Stimulated activated CD4-positive, alpha-beta T cell treated with anti-CD3 and anti-CD28 coated beads, Interleukin-2, amount 100 ng/mL, for 4 hours (primary cell): ENCODE measurements at places on chromosomes 16 and 17.
A peak's percentile ranks its signal among the peaks of the same experiment; 100 is the strongest.

GRCh38 chr17:27256225-27257030 is 37.5 kb upstream of the WSB1 start:
- DNase-seq: no peak

DNA sequence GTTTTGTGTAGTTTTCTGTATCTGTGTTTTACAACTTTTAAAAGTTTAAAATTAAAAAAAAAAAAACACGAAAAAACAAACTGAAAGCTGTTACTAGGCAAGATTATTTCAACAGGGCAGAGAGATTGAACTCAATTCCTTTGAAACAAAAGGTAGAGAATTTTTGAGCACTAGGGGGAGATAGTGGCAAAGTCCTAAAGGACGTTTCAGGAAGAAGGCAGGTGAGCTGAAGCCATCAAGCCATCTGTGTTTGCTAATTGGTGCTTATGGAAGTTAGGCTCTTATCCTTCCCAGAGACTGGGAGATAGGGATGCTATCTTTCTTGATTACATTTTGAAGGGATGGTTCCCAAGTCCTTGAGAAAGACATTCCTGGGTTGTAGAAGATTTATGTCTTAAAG is 70.6 kb upstream of the CLEC3A start:
- DNase-seq: no peak

DNA sequence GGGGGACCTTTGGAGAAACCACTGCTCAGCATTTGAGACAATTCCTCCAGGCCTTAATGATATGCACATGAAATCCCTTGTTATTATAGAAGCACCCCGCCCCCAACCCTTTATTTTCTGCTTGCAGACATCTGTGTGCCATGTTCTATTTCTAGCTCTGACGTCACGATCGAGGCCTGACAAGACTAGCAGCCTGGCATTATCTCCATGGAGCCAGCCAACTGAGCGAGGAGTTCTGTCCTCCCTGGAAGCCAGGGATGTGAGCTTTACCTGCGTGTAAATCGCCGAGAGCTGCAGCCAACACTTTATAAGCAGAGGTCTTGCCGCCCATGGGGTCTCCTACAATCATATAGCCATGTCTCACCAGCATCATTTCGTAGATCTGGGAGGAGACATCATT is 116.9 kb downstream of the DNAH3 start:
- no peak for DNase-seq

- no peak for DNase-seq
Observed at GRCh38 chr17:45114117-45114932, 18.0 kb downstream of the PLCD3 start.

- no peak for DNase-seq
Observed at GRCh38 chr17:17546399-17547185, 44.9 kb downstream of the PEMT start.

DNA sequence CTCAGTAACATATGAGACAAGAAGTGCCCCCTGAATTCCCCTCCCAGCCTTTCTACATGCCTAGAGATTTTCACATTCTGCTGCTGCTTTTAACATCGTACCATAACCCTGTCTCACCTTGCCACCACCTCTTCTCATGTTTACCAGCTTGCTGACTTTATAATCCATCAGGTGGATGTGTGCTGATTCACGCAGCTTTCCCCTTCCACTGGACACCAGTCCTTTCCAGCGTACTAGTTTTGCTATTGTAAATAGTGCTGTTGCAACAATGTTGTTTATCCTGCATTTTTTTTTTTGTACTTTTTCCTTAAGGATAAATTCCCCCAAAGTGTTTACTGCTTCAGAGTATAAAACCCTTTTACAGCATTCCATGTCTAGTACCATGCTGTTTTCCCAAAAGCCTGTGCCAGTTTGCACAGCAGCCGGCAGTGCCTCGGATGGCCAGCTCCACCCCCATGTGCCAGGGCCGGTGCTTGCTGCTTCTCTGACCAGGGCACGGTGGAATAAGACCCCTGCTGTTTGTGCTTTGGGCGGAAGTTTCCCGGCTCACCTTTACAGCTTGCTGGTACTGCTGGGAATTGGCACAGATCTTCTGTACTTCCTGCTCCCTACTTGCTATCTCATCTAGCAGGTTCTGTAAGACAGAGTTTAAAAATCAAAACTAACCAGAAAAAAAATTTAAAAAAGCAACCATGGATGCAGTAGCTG is 41.3 kb downstream of the UBN1 start:
- no peak for DNase-seq

DNA sequence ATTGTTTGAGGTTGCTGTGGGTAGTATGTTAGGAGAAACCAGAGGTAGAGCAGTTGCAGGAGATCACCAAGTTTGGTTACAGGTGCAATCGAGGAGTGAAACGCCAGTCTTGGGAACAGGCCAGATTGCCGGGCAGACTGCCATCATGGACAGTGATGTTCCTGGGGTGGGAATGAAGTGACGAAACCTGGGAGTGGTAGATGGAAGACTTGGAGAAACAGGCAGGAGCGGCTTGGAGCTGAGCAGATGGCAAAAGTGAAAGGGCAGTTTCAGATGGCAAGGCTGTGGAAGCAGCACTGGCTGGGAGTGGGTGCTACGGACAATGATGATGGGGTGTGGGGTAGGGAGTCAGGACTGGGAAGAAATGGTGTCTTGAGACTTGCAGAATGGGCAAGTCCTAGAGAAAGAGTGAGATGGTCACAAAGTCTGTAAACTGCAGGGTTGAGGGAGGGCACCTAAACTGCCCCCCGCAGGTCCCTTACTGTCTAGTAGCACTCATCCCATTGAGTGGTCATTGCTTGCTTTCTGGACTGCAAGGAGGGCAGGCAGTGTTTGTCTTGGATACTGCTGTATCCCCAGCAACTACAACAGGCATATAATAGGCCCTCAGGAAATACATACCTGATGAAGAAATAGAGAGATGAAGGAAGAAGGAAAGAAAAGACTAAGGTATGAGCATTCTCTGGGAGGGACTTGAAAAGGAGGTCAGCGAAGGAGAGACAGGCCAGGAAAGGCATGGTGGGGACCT is 29.5 kb upstream of the ULK2 start:
- DNase-seq: no peak

- DNase-seq: no peak
Observed at GRCh38 chr16:46896314-46896968, 12.3 kb downstream of the GPT2 start.

DNA sequence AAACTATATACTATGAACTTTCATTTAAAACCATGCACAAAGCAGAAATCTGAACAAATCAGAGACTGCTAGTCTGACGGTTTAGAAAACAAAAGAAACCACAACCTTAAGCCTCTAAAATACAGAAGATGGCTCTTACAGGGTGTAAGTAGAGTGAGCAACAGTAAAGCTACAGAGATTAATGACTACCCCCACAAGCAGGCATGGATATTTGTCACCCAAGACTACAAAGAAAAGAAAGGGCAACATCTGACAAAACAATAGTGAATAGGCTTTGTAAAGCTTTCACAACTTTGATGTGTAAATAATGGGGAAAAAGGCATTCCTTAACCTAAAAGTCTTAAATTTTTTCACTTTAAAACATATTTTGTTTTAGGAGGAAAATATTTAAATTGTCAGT is 75.0 kb downstream of the SPAG9 start:
- no peak for DNase-seq

- DNase-seq: no peak
Observed at GRCh38 chr17:55731586-55732250, 9.1 kb upstream of the TMEM100 start.

- peak; percentile 62 for DNase-seq
Observed at GRCh38 chr17:41547921-41548843, 20.1 kb upstream of the KRT19 start.

DNA sequence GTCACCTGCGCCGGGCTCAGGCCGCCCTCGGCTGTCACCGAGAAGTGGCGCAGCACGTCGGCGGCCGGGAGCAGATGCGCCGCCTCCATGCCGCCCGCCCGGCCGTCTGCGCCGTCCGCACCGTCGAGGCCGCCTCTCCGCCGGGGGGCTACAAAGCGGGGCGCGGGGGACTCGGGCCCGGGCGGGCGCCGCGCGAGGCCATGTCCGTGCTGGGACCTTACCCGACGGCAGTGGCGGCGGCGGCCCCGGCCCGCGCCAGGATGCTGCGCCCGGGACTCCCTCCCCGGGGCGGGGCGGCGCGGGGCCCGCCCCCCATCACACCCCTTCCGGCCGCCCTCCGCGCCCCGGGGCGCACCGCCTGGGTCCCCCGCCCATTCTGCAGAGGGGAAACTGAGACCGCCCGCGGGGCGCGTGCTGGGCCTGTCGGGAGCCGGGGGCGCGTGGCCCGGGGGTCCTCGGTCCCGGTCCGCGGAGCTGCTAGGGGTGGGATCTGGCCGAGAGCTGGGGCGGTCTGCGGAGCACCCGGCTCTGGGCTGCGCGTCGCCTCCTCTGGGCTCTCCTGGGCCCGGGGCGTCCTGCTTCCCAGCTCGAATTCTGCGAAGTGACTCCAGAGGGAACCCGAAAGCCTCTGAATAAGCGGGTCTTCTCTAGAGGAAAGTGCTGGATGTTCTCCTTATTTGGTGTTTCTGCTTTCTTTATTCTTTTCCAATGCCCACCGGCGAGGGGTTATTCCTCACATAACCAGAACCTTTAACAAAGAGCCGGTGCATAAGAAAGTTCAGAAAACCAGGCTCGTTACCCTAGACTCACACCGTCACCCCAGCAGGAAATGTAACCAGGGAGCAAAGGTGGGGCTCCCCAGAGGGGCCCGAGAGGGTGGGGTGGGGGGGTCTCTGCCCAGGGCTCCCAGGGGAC is at the start of gene ATP2A3:
Gene ATP2A3 (minus strand): TSS at position 235 of the 915 bp plus-strand sequence. CDS start 146 bp downstream, at position 89.
- DNase-seq: peak; percentile 48

DNA sequence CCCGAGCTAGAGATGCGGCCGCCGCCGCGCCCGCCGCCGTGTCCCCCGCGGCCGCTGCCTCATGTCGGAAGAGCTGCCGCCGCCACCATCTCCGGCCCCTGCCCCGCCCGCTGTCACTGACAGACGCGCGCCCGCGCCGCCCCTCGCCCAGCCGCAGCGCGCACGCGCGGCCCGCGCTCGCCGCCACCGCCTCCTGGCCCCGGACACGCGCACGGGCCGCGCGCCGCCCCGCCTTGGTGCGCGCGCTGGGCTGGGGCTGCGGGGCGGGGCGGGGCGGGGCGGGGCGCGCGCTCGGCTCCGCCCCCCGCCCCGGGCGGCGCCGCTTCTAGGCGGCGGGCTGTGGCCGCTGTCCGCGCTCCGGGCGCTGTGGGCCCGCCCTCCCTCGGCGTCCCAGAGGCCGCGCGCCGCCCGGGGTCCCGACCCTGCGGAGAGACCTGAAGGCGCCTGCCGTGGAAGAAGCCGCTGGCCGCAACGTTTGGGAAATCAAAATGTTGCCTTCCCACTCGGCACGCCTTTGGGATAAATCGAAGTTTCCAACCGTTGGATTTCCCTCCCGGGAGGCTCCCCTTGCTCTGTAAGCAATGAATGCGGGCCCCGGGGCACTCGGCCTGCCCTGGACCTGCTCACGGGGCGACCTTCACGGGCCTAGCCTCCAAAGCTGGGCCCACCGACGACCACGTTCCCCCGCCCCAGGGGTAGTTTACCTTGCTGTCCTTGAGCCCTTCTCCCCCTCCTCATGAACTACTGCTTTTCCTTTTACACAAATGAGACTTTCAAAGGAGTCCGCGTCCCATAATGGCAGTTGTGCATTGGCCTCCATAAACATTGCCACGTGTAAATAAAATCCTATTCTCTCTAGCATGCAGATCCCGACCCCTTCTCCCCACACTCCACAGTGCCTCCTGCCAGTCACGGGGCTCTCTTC is at the start of gene ADCY9:
Gene ADCY9 (minus strand): TSS at position 118 of the 925 bp plus-strand sequence. CDS start 1,000 bp downstream, outside the sequence.
- peak; percentile 60 for DNase-seq

DNA sequence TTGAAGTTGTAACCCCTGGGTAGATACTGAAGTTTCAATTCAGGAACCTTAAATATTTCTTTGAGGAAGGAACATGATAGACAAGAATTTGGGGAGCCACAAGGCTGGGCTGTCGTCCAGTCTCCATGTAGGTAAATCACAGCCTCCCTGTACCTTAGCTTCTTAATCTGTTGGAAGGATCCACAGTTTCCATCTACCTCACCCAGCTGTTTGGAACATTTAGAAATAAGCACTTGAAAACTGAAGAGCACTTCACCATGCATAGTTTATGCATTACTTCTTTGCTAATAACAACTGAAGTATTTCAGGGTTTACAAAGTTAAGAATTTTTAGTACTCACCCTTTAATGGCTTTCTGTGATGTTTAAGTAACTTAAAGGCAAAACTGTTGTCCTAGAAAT is 17.2 kb downstream of the TXNDC11 start:
- no peak for DNase-seq

- DNase-seq: no peak
Observed at GRCh38 chr17:79612468-79613194, 1.8 kb upstream of the RBFOX3 start.

DNA sequence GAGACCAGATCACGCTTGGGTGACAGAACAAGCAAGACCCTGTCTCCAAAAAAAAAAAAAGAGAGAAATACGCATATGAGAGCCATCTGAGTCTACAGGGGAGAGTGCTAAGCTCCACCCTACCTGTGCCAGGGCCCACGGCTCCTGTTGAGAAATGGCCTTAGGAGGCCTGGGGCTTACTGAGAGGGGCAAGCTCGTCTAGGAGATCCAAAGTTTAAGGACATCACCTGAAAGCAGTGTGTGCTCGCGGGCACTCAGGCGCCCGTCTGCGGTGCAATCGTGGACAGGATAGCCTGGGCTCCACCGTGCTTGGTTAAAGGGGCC is 14.5 kb upstream of the BAIAP2 start:
- DNase-seq: no peak

- DNase-seq: no peak
Observed at GRCh38 chr17:65103896-65104295, 33.3 kb upstream of the RGS9 start.

DNA sequence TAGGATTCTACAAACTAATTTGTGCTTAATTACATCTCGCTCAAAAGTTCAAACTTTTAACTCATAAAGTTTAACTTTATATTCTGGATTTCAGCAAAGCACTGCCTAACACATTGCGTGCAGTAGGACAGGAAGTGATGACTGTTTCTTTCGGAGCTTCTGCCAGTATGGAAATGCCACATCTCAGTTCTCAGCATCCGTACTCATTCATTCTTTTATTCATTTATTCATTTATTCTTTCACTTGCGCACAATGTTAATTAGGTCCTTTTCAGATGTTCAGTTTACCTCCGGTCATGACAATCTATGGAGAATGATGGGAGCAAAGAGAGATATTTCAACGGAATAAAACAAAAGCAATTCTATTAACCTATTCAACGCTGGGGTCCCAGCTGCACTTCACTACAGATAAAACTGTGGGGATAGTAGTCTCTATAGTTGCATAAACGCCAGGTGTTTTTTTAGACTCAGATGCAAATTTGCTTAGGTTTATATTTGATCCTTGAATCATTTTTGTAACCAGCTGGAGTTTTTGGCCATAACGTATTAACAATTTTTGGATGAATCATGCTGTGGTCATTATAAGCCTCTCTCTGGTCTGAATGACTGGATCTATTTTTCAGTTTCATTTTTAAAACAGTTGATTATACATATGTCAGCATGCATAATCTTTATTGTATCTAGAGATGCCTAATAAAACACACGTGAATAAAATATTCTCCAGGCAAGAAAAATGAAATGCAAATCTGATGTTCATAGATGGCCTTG is 143.9 kb downstream of the KCNJ2 start:
- DNase-seq: no peak

- no peak for DNase-seq
Observed at GRCh38 chr17:76452127-76452659, 759 bp downstream of the UBE2O start.

- DNase-seq: no peak
Observed at GRCh38 chr16:78608305-78608776, 508.9 kb downstream of the WWOX start.
